ENCODE measurements at places on chromosomes 12 and 14. TPM values are rescaled to one million over a fixed set of nuclear protein-coding genes. Genes with fewer than 3 reads are reported as not detected.

The ACRBP gene
- total RNA-seq: 0.25 TPM

The SSPN gene
- total RNA-seq: 4.9 TPM

The PSEN1 gene
- total RNA-seq: 52.9 TPM

The BEST3 gene
- 0.25 TPM for total RNA-seq

The FOXA1 gene
- total RNA-seq: not detected

The KCNA5 gene
- total RNA-seq: 6.6 TPM

The SLC2A14 gene
- total RNA-seq: under 0.01 TPM

The L3HYPDH gene
- 20.2 TPM for total RNA-seq

The TCHP gene
- total RNA-seq: 3.2 TPM

The NABP2 gene
- 14.0 TPM for total RNA-seq

The RPGRIP1 gene
- not detected for total RNA-seq

The KLRD1 gene
- total RNA-seq: 0.25 TPM
